ENCODE measurements at places on chromosomes 3 and 15. TPM values are rescaled to one million over a fixed set of nuclear protein-coding genes. Genes with fewer than 3 reads are reported as not detected.

GRCh38 chr3:78878011-78878410, 889.8 kb downstream of the ROBO1 start:
- H3K27ac ChIP-seq: no peak overlapping the region
- DNase-seq: no peak
- no peaks in the 10 kb centered on the region for H3K36me3 ChIP-seq

GRCh38 chr15:38259134-38259533, 6.5 kb downstream of the SPRED1 start:
- H3K4me1 ChIP-seq: peaks cover 39% of the 10 kb centered on the region
- no peaks in the 10 kb centered on the region for H3K27me3 ChIP-seq
- H3K36me3 ChIP-seq: no peaks in the 10 kb centered on the region
- no peak for DNase-seq

GRCh38 chr15:45064386-45064785, 41.4 kb downstream of the SORD start:
- H3K36me3 ChIP-seq: peaks cover 16% of the 10 kb centered on the region
- no peak overlapping the region for H3K4me3 ChIP-seq
- H3K4me1 ChIP-seq: peaks cover 10% of the 10 kb centered on the region
- no peaks in the 10 kb centered on the region for H3K27me3 ChIP-seq

- no peak overlapping the region for H3K4me3 ChIP-seq
- H3K27ac ChIP-seq: no peak overlapping the region
- no peaks in the 10 kb centered on the region for H3K36me3 ChIP-seq
- no peaks in the 10 kb centered on the region for H3K27me3 ChIP-seq
- peaks cover 15% of the 10 kb centered on the region for H3K4me1 ChIP-seq
- no peak for DNase-seq
Observed at GRCh38 chr15:27495963-27496459, 525.0 kb downstream of the GABRG3 start.

- H3K36me3 ChIP-seq: no peaks in the 10 kb centered on the region
- H3K4me3 ChIP-seq: no peak overlapping the region
- no peaks in the 10 kb centered on the region for H3K27me3 ChIP-seq
- peak; percentile 28 for DNase-seq
- H3K27ac ChIP-seq: no peak overlapping the region
Observed at GRCh38 chr3:134037168-134037567, 7.4 kb upstream of the SLCO2A1 start.

TMCC1 gene
- 24.3 TPM for total RNA-seq

DNA sequence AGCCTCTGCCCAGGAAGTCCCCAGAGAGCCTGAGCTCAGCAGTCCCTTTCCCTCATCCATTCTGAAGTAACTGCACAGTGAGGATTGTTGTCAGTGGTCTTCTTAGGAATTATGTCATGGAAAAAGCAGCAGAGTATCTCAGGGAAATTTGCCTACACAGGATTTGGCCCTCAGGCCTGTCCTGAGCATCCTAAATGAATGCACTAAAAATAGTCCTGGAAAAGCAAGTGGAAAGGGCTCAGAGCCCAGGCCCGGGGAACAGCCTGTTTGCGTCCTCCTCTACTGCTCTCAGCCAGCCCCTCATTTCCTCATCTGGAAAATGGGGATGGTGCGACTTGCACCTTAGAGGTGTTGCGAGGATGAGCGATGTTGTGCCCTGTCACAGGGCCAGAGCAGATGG, 21.6 kb downstream of the LYSMD4 start:
- H3K36me3 ChIP-seq: peaks cover 11% of the 10 kb centered on the region
- H3K4me1 ChIP-seq: peaks cover 19% of the 10 kb centered on the region
- DNase-seq: no peak
- H3K27ac ChIP-seq: no peak overlapping the region

DNA sequence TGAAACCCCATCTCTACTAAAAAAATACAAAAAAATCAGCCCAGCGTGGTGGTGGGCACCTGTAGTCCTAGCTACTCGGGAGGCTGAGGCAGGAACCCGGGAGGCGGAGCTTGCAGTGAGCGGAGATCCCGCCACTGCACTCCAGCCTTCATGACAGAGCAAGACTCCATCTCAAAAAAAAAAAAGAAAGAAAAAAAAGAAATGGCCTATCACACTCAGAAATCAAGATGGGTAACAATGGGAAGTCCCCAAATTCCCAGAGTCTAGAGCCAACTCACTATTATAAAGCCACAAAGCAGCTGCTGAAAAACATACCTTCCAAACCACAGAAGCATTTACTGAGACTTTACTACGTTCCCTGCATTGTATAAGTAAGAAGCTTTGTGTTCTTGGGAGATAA, 7.5 kb downstream of the HDGFL3 start:
- no peak overlapping the region for H3K27ac ChIP-seq
- no peak for DNase-seq
- no peaks in the 10 kb centered on the region for H3K27me3 ChIP-seq
- peaks cover 20% of the 10 kb centered on the region for H3K4me1 ChIP-seq
- H3K4me3 ChIP-seq: no peak overlapping the region

ITIH1 gene
- not detected for total RNA-seq

GRCh38 chr3:38149708-38150107, 11.2 kb downstream of the MYD88 start:
- H3K4me1 ChIP-seq: no peaks in the 10 kb centered on the region
- H3K4me3 ChIP-seq: no peak overlapping the region
- no peak for DNase-seq
- no peaks in the 10 kb centered on the region for H3K27me3 ChIP-seq
- no peaks in the 10 kb centered on the region for H3K36me3 ChIP-seq
- no peak overlapping the region for H3K27ac ChIP-seq

DNA sequence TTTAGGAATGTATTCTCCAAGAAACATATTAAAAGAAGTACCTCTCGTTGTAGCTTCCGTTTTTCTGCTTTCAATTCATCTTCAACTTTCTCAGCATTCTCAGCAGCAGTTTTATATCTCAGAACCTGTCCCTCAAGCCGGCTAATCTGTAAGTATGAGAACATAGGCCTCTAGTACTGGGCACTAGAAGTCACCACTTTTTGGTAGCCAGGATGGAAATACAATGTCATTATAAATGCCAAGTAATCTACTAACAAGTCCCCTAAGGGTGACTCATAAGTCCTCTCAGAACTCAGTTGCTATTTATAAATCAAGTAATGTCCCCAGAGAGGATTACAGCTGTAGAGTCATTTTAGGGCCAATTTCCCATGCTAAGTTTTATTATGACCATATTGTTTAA, 61.1 kb downstream of the MLH1 start:
- H3K4me1 ChIP-seq: peaks cover 28% of the 10 kb centered on the region
- no peaks in the 10 kb centered on the region for H3K27me3 ChIP-seq
- no peak overlapping the region for H3K27ac ChIP-seq
- H3K4me3 ChIP-seq: no peak overlapping the region

GRCh38 chr15:92801774-92802464, 98.2 kb upstream of the CHD2 start:
- H3K4me3 ChIP-seq: no peak overlapping the region
- H3K27ac ChIP-seq: peak overlapping the region; percentile 18
- no peaks in the 10 kb centered on the region for H3K36me3 ChIP-seq
- DNase-seq: peak; percentile 44

DNA sequence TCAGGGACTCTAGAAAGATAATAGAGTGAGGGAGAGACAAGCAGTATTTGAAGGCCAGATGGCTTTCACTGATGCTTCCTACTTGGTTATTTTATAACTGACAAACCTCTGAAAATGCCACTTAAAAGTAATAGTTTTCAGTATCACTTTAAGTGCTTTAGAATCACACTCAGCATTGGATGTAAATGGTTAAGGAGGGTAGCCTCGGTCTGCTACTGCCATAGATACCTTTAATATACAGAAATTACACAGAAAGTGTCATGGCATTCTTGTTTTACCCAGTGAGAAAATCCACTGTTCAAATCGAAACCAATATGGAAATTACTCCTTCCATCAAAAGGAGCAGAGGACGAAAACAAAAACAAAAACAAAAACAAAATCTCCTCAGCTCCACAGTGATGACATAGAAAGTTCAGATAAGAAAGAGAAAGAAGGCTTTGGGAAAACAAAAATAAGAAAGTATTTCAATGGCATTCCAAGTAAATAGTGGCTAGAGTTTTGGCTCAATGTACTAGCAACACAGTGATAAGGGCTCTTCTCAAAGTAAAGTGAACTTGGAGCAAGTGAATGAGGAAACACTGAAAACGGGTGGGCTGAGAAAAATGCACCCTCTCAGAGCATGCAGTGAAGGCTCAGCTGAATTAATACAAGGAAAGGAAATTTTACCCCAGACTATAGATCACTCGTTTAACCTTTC, 43.2 kb upstream of the CD47 start:
- DNase-seq: no peak
- H3K36me3 ChIP-seq: no peaks in the 10 kb centered on the region
- H3K27ac ChIP-seq: peak overlapping the region; percentile 49
- H3K4me1 ChIP-seq: peaks cover 39% of the 10 kb centered on the region

DNA sequence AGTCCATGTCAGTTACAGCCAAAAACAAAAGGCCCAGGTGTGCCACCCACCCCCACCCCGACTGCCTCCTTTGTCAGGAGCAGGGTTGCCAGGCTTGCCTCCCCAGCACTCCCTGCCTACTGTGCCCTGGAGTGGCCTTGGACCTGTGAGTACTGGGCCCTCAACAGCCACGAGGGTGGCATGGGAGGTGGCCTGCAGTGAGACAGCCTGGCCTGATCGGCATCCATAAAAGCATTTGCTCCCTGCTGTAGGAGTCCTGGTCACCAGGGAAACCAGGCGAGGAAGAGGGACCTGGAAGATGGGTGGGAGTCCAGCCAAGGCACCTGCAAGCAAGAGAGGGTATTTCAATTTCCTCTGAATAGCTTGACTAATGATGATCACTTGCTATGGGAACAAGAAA, 56.4 kb upstream of the KCNMB2 start:
- H3K4me1 ChIP-seq: peaks cover 10% of the 10 kb centered on the region
- H3K27ac ChIP-seq: no peak overlapping the region
- H3K4me3 ChIP-seq: no peak overlapping the region
- H3K36me3 ChIP-seq: no peaks in the 10 kb centered on the region
- DNase-seq: no peak

- H3K27ac ChIP-seq: no peak overlapping the region
- H3K4me3 ChIP-seq: no peak overlapping the region
- peak; percentile 75 for DNase-seq
- no peaks in the 10 kb centered on the region for H3K4me1 ChIP-seq
Observed at GRCh38 chr3:27568393-27568792, 84.2 kb upstream of the SLC4A7 start.

GRCh38 chr3:72655723-72656122, 192.5 kb downstream of the SHQ1 start:
- H3K4me3 ChIP-seq: no peak overlapping the region
- H3K4me1 ChIP-seq: peaks cover 7% of the 10 kb centered on the region
- H3K27me3 ChIP-seq: no peaks in the 10 kb centered on the region
- no peak overlapping the region for H3K27ac ChIP-seq
- no peaks in the 10 kb centered on the region for H3K36me3 ChIP-seq
- DNase-seq: no peak

DNA sequence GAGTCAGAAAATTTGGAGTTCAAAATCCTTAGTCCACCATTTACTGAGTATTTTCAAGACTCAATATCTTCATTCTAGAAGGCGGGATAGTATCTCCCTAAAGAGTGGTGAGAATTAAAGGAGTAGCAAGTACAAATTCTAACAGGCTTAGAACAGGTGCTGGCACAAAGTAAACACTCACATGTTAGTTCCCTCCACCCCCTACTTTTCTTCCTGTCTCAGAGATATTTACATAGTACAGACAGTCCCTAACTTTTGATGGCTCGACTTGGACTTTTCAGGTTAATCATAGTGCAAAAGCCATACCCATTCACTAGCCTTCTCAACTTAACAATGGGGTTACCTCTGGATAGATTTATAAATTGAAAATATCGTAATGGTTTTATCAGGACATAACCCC, 476.2 kb upstream of the RASGRP1 start:
- H3K4me1 ChIP-seq: no peaks in the 10 kb centered on the region
- DNase-seq: no peak
- H3K27ac ChIP-seq: no peak overlapping the region
- no peaks in the 10 kb centered on the region for H3K36me3 ChIP-seq
- H3K27me3 ChIP-seq: no peaks in the 10 kb centered on the region

DNA sequence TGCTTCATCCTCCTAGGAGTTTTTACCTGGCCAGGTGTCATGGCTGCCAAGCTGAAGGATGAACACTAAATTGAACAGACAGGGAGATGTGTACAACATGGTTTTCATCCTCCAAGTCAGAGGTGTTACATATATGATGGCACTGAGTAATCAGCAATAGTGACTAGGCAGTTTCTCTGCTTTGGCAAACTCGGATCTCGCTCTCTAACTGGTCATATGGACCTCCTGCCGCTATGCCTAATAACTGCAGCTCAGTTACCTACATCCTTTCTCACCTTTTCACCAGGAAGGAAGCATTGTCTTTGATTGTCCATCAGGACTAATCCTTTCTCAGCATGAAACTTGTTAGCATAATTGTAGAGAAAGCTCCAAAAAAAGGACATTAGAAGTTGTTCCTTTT, 175.9 kb upstream of the PLSCR5 start:
- no peaks in the 10 kb centered on the region for H3K36me3 ChIP-seq
- H3K27ac ChIP-seq: no peak overlapping the region
- H3K27me3 ChIP-seq: no peaks in the 10 kb centered on the region
- no peak overlapping the region for H3K4me3 ChIP-seq

DNA sequence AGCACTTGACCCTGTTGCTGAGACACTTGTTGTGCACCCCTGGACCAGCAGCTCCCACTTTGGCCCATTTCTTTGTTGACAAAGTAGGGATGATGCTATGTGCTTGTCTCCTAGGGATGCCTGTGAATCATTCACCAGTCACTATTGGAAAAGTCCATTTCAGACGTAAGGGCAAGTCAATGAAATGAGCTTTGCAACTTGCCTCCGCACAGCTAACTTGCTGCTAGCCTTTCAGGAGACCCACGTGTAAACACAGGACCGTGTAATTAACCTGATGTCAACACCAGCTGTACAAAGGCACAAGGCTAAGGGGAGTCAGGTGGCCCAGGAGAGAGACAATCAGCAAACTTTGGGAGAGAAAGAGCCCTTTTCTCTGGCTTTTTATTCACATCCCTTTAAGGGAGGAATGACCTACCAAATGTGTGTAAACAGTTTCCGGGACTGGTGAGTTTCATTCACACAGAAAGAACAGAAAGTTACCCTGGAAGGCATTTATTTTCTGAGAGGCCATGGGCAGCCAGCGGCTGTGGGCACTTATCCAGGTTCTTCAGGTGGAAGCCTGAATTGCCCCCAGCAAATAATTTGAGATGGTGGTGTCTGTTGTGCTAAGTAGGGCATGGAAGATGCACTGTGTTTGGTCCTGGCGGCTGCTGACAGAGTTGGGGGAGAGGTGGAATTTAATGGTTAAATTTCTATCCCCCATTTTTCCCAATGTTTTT, 54.0 kb downstream of the TIPARP start:
- no peaks in the 10 kb centered on the region for H3K27me3 ChIP-seq
- no peaks in the 10 kb centered on the region for H3K36me3 ChIP-seq
- H3K27ac ChIP-seq: no peak overlapping the region
- no peak overlapping the region for H3K4me3 ChIP-seq
- no peaks in the 10 kb centered on the region for H3K4me1 ChIP-seq

DNA sequence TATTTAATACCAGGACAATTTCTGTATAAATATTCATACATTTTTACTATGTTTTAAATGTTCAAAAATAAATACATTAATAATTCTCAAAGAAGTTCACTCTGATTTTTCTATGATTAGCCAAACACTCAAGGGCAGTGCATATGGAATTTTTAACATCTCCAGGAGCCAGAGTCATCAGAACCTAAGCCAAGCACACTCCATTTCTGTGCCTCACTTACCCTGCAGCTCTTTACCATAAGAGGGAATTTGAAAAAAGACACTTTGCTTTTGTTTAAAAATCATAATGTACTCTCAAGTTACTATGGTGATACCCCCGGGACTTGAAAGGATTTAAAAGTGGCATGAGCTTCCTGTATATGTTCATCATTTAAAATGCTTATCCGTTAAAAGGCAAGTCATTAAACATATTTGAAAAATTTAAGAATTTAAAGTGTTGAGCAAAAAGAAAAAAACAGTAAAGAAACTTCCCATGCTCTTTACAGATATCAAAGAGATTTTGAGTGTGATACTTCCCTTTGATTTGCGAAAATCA, 747.4 kb upstream of the NECTIN3 start:
- no peak overlapping the region for H3K27ac ChIP-seq
- H3K27me3 ChIP-seq: no peaks in the 10 kb centered on the region
- no peaks in the 10 kb centered on the region for H3K36me3 ChIP-seq
- no peak for DNase-seq
- no peak overlapping the region for H3K4me3 ChIP-seq
